ENCODE measurements at places on chromosomes 5 and 9. TPM values are rescaled to one million over a fixed set of nuclear protein-coding genes. Genes with fewer than 3 reads are reported as not detected.

DNA sequence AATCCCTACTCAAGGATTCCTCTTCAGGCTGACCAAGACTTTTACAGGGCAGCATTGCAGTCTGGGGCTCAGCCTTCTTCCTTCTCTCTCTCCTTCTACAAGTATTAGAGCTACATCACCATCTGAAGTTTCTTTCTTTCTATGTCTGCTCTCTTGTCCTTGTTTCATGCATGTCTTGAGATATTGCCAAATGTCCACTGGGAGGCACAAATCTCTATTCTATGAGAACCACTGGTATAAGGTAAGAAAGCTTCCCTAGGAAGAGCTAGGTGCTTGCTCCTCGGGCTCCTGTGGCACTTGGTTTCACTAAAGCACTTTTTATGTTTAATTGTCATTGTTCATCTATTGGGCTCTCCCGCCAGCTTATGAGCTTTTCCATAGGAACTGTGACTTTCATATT, 289.2 kb upstream of the PCSK5 start:
- no peak for DNase-seq

DNA sequence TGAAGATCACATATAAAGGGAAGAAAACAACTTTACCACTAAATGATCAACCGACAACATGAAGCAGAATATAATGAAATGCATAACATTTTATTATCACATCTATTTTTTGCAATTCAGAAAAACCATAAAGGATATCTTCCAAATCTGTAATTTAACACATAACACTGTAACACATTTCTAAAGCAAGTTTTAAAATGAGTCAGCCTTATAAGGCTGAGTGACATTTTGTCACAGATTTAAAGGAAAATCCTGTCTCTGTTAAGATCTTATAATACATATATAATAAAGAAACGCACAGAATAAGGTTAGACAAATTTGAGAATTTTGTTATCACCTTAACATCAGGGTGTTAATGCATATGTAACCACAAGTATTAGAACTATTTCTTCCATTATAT, 198.4 kb upstream of the RASA1 start:
- no peak for DNase-seq

GRCh38 chr9:2047144-2047671, 32.1 kb downstream of the SMARCA2 start:
- no peak for DNase-seq

- DNase-seq = no peak
Measured at GRCh38 chr9:99682870-99683269, 138.8 kb upstream of the NR4A3 start.

GRCh38 chr9:126326228-126327005, at the start of gene MVB12B:
Gene MVB12B (plus strand): TSS chr9:126326829. CDS start chr9:126326930, 101 bp downstream.
- peak; percentile 27 for DNase-seq

DNA sequence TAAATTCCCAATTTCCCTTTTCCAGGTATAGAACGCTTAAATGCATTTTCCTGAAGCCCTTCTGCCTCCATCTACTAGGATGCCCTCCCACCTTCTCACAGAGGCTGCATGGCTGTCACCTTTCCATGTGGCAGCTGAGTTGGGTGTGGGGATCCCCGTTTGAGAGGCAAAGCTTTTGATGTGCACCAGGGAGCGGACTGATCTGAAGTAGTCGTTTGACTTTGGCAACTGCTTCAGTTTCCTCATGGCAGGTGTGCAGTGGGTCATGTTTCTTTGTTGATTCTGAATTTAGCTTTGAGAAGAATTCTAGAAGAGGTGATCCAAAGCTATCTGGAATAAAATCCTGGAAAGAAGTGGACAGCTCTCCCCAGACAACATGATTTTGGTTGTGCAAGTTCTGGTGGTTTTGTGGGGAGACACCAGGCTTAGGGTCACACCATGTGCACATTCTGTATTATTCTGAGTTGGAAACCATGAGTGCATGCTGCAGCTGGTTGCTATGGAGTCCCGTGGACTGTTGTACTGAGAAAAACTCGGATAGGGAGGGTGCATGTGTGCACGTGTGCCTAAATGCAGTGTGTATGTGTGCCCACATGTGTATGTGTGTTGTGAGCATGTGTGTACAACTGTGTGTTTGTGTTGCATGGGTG, 63.5 kb downstream of the GADD45G start:
- DNase-seq = no peak

DNA sequence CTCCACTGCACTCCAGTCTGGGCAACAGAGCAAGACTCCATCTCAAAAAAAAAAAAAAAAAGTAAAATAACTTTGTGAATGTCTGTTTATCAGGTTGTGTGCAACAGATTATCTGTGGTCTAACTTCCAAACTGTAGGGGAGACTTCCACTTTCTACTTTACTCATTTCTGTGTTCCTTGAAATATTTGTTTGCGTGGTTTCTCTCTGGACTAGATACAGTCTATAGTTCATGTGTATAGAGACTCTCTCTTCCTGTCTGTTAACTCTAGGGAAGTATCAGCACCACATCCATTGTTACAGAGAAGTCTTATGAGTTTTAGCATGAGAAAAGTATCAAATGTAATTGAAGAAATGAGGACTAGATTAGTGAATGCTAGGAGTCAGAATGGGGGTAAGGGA, 168.3 kb downstream of the LPAR1 start:
- no peak for DNase-seq

The SLCO6A1 gene
- total RNA-seq = not detected

All from PC-3 (cell line).